ENCODE measurements at places on chromosomes 13 and 19. TPM values are rescaled to one million over a fixed set of nuclear protein-coding genes. Genes with fewer than 3 reads are reported as not detected.
A peak's percentile ranks its signal among the peaks of the same experiment; 100 is the strongest.

Gene IL17D
- 5.9 TPM for total RNA-seq

Gene TUBB4A
- total RNA-seq = 3.3 TPM

DNA sequence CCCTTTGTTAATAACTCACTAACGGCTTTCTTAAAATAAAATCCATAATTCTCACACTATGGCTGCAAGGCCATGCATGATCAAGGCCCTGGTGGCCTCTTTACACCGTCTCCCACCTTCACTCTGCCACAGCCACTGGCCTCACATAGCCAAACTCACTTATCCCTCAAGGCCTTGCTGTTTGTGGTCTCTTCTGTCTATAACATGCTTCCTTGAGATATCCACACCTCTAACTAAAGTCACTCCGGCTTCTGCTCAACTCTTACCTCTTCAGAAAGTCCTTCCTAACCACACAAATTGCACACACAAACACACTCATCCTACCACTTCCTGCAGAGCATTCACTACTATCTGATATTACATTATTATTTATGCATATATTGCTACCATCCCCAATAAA lies 262.5 kb downstream of the DIAPH3 start:
- no peak for DNase-seq

GRCh38 chr19:2426611-2427428 lies 566 bp downstream of the TIMM13 start:
- DNase-seq = peak; percentile 21

DNA sequence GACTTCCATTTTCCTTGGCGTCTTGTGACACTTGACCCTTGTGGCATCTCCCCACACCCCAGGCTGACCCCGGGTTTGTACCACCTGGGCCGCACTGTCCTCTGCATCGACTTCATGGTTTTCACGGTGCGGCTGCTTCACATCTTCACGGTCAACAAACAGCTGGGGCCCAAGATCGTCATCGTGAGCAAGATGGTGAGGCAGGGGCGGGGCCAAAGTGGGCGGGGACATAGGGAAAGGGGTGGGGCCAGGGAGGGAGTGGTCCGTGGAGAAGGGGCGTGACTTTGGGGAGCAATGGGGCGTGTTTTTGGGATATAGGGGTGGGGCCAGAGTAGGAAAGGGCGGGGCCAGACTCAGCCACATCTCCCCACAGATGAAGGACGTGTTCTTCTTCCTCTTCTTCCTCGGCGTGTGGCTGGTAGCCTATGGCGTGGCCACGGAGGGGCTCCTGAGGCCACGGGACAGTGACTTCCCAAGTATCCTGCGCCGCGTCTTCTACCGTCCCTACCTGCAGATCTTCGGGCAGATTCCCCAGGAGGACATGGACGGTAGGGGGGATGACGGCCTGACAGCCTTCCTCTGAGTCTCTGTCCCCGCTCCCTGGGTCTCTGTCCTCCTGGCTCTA lies 42.8 kb downstream of the TRPM4 start:
- no peak for DNase-seq

- DNase-seq = no peak
Observed at GRCh38 chr13:52004511-52005170, 6.6 kb downstream of the ATP7B start.

- DNase-seq = no peak
Observed at GRCh38 chr19:23415034-23415433, 19.8 kb upstream of the ZNF91 start.

Gene KLK14
- not detected for total RNA-seq

DNA sequence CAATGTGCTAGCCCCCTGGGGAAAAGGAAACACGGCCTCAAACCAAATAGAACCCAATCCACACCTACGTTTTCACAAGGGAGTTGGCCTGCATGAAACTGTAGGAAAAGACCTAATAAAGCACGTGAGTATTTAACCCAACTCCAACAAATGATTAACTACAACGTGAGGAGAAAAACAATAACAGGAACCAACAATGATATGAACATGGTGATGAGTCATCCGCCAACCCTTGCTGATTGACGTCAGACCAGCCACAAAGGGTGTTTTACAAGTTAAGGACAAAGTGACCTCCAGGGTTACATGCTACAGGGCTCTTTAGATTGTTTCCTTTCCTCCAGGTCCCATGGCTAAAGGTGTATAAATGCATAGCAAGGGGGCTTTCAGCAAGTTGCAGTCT lies 460.5 kb downstream of the COG6 start:
- DNase-seq = no peak

DNA sequence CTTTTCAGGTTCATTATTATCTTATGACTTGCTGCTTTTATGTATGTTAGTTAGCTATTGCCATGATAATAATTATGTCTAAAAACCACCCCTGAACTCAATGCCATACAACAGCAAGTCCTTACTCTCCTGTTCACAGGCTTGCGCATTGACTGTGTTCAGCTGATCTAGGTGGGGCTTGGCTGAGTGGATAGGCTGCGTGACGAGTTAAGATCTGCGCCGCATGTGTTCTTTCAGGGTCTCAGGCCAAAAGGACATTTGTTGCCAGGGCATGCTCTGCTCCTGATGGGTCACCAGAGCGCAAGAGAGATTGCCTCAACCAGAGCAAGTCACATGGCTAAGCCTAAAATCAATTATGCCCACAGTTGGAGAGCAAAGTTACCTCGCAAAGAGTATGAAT lies 859 bp downstream of the ZNF568 start:
- DNase-seq = peak; percentile 27

Gene MBD3
- total RNA-seq = 164 TPM

- no peak for DNase-seq
Observed at GRCh38 chr13:73773168-73773549, 361.0 kb downstream of the KLF12 start.

DNA sequence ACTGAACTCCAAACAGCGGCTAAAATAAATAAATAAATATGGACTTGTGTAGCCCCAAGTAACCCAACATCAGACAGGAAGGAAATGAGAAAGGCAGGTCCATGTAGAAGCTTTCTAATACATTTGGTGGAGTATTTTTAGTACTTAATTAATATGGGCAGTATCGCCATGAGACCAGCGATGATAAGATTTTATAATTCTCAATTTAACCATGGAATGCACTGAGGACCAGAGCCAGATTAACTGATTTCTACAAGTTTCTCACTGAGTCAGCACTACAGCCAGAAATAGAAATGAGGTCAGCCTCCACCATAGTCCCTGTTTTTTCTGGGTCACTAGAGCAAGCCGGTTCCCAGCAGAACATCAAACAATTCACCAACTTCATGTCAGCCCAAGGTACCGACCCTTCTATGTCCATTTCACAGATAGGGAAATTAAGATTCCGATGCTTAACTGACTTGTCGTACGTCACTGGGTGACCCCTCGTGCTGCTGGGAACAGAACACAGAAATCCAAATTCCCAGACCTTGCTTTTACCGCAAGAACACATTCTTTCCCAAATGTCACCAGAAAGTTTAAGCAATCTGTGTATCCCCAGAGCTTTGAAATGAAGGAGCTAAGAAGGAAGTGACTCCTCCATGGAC lies 90.4 kb downstream of the COL4A1 start:
- DNase-seq = no peak

DNA sequence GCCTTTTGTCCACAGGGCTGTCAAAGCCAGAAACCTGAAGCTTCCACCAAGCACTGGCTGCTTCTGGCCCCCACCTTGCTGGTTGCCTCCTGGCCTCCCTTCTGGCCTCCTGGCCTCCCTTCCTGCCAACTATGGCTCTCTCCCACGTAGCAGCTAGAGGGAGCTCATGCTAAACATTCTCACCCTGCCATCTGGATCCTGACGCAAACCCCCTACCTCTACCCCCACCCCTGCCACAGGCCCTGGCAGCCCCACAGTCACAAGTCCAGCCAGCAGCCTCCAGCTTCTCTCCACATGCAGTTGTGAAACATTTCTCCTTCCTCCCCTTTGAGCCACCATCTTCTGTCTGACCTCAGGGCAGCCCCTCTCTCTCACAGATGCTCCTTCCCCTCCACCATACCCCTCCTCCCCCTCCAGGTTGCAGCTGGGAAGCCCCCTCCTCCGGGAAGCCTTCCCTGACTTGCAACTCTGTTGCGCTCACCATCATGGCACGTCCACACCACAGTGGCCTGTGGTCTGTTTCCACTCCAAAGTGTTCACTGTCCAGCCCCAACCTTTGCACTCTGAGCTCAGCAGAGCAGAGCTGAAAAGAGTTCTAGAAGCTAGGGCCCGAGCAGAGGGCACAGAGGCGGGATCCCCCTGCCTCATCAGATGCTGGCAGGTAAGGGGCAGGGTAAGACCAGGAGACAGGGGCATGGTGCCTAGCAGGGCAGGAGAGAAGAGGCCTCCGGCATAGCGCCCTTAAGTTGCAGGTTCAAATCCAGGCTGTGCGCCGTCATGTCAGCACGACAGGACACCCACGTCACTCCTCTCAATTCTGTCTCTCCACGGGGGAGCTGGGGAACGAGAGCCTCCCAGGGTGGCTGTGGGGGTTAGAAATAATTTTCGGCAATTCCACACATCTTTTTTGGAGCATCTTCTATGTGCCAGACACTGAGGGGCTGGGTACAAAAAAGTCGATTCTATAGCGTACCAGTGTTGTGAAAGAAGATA lies 7.3 kb downstream of the ADGRL1 start:
- DNase-seq = no peak

Gene ERICH4
- total RNA-seq = not detected

Gene LRP3
- total RNA-seq = 66.4 TPM

GRCh38 chr13:101382086-101382485 lies 34.2 kb downstream of the NALCN start:
- DNase-seq = no peak

Gene ZNF507
- 5.5 TPM for total RNA-seq

DNA sequence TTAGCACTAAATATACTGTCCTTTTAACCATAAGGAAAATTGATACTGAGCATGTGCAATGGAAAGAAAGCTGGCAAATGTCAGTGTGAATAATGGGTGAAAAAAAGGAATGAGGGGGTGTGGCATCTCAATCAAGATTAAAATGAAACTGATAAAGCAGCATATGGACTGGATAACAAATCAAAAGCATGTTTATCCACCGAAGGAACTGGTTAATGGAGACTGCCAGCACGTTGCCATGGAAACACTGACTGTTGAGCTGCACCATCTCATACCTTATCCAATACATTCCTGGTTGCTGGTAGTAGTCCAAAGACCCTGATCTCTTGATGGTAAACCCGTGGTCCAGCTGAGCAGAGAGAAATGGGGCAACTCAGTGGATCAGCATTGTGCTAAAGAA lies 311.4 kb upstream of the MAB21L1 start:
- peak; percentile 79 for DNase-seq

- no peak for DNase-seq
Observed at GRCh38 chr19:15253513-15253912, 21.3 kb upstream of the EPHX3 start.

GRCh38 chr13:100473087-100473486 lies 115.5 kb downstream of the GGACT start:
- no peak for DNase-seq

Gene PCDH20
- total RNA-seq = 0.06 TPM

Gene CBY2
- total RNA-seq = not detected

GRCh38 chr13:98326291-98326690 lies 149.2 kb upstream of the RNF113B start:
- DNase-seq = no peak

DNA sequence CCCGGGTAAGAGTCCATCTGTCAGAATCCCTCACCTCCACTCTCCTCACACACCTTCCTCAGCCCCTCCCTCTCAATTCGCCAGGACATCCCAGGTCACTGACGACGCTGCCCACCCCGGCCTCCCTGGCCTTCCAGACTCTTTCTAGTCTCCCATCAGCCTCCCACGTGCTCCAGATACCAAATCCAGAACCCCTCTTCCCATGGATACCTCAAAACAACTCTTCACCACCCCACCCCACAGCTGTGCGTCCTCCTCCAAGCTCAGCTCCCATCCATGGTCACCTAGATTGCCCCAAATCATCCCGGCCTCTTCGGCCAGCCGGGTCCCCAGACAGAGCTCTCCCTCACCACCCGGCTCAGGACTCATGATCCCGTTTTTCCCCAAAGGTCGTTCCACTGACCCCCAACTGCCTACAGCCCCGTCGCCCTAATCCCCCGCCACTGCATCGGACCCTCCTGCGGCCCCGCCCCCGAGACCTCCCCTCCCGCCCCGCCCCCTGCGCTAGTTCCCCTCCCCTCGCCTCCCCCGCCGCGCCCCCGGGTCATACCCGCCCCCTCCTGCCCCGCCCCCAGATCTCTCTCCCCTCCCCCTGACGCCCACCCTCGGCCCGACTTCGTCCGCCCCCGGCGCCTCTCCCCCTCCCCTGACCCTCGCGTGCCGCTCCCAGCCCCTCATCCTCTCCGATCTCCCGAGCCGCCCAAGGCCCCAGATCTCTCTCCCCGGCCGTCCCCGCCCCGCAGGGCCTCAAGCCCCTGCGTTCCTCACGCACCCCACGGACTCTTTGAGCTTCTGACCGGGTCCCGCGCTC lies 546 bp downstream of the UBXN6 start:
- no peak for DNase-seq

DNA sequence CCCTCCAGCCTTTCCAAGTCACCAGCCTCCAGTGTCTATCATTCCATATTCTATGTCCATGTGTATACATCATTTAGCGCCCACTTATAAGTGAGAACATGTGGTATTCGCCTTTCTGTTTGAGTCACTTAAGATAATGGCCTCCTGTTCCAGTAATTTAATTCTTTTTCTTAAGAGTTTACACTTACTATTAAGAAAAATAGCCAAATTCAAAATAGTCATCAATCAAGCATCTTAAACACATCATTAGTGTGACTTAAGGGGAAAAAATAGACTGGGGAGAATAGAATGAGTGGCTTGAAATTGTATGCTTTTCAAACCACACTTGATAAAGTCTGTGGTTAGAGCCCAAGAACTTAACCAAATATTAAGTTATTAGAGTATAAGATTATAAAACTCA lies 248.0 kb downstream of the MAB21L1 start:
- no peak for DNase-seq
